ENCODE measurements at places on chromosomes 6 and 20.

- H3K4me3 ChIP-seq: no peak overlapping the region
- no peaks in the 10 kb centered on the region for H3K36me3 ChIP-seq
- H3K27me3 ChIP-seq: peaks cover 8% of the 10 kb centered on the region
These were observed 171.0 kb downstream of the ID4 start for GRCh38 chr6:20008131-20008530.

DNA sequence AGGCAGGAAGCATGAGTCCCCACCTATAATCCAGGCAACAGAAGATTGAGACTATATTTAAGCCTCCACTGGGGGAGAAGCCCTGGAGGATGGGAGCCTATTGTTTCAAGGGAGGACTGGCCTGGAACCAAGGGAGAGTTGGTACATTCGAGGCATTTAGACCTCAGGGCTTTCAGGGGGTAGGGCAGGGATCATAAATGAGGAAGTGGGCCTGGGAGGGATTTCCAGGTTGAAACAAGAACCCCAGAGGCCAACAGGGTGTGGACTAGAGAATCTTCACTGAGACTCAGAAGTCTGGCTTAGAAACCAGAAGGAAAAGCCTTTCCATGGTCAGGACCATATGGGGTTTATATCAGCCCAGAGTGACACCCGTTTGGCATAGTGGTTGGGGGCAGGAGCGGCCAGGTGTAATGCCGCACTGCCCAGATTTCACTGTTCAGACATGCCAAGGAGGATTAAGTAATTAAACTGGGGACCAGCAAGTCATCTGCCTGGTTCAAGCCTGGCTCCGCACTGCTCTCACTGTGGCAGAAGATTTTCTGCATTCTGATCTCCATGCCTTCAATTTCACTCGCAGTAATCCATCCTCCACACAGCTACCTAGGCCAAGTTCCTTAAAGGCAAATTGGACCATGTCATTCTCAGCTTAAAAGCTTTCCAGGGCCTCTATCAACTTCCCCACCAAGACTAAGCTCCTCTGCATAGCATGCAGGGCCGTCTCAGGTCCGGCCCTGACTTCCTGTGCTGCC, 17.8 kb downstream of the LRFN2 start:
- DNase-seq: no peak
- H3K4me1 ChIP-seq: no peaks in the 10 kb centered on the region
- no peaks in the 10 kb centered on the region for H3K36me3 ChIP-seq
- H3K27ac ChIP-seq: no peak overlapping the region

- H3K4me1 ChIP-seq: peaks cover 10% of the 10 kb centered on the region
- H3K27me3 ChIP-seq: peaks cover 11% of the 10 kb centered on the region
- no peak for DNase-seq
- no peak overlapping the region for H3K4me3 ChIP-seq
These were observed 6.7 kb downstream of the SNAI1 start for GRCh38 chr20:49989234-49990065.

DNA sequence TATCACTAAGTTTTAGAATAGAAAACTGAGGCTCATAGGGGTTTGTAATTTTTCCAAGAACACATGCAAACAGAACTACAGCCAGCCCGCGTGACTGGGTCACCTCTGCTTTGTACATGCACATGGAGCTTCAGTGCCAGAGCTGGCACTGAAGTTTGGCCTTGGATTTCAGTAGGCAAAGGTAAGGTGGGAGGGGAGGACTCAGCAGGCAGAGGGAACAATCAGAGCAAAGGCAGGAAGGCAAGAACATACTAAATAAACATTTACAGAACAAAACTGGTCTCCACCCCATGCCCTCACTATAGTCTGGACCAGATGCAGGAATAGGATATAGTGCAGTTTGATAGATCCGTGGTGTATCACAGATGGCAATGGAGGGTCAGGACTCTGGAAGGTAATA, 13.6 kb upstream of the ABRACL start:
- no peak overlapping the region for H3K4me3 ChIP-seq
- no peaks in the 10 kb centered on the region for H3K36me3 ChIP-seq
- no peak overlapping the region for H3K27ac ChIP-seq
- peaks cover 3% of the 10 kb centered on the region for H3K4me1 ChIP-seq
- no peak for DNase-seq

DNA sequence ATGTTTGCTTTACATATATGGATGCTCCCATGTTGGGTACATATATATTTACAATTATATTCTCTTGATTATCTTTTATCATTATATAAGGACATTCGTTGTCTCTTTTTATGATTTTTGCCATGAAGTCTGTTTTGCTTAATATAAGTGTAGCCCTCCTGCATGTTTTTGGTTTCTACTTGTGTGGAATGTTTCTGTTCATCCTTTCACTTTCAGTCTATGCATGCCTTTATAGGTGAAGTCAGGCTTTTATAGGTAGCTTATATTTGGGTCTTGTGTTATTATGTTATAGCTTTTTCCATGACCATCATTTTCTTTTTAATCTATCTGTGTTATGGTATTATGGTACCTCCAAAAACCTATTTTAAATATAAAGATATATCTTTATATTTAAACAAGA, 612.5 kb upstream of the HS3ST5 start:
- no peaks in the 10 kb centered on the region for H3K4me1 ChIP-seq
- DNase-seq: no peak
- no peaks in the 10 kb centered on the region for H3K36me3 ChIP-seq
- H3K27ac ChIP-seq: no peak overlapping the region
- H3K27me3 ChIP-seq: no peaks in the 10 kb centered on the region

- peak overlapping the region; percentile 67 for H3K27ac ChIP-seq
- DNase-seq: peak; percentile 51
- H3K27me3 ChIP-seq: no peaks in the 10 kb centered on the region
These were observed 13.5 kb upstream of the RAB5IF start for GRCh38 chr20:36591854-36592641.

GRCh38 chr20:59385480-59385879, 85.1 kb downstream of the EDN3 start:
- H3K4me3 ChIP-seq: no peak overlapping the region
- no peaks in the 10 kb centered on the region for H3K27me3 ChIP-seq

- H3K36me3 ChIP-seq: no peaks in the 10 kb centered on the region
- peak; percentile 82 for DNase-seq
- no peaks in the 10 kb centered on the region for H3K4me1 ChIP-seq
- no peak overlapping the region for H3K4me3 ChIP-seq
- no peak overlapping the region for H3K27ac ChIP-seq
These were observed 18.4 kb upstream of the MMP24 start for GRCh38 chr20:35207950-35208611.

DNA sequence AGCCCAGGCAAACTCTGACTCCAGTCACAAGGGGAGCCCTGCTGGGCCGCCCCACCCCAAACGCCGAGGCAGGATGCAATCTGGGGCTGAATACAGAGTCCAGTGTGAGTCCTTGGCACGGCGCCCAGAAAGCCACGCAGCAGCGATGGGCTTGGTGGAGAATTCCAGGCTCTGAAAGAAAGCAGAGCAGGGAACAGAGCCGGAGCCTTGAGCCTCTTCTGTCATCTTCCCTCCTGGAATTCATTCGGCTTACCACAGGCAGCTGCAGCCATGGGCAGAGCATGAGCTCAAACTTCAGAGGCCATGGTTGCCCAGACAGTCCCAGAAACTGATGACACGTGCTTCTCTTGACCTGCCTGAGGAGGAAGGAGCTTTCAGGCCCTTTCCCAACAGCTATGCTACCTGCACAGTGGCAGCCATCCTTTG, 441.1 kb upstream of the JARID2 start:
- H3K4me1 ChIP-seq: peaks cover 6% of the 10 kb centered on the region
- H3K27me3 ChIP-seq: peaks cover under 1% of the 10 kb centered on the region
- DNase-seq: no peak
- no peak overlapping the region for H3K4me3 ChIP-seq

- no peak overlapping the region for H3K27ac ChIP-seq
- H3K4me3 ChIP-seq: no peak overlapping the region
- peaks cover 34% of the 10 kb centered on the region for H3K27me3 ChIP-seq
- H3K36me3 ChIP-seq: no peaks in the 10 kb centered on the region
These were observed 9.6 kb upstream of the KCNQ2 start for GRCh38 chr20:63482021-63482587.

GRCh38 chr6:167786853-167787675, 39.6 kb upstream of the AFDN start:
- no peaks in the 10 kb centered on the region for H3K36me3 ChIP-seq
- no peak for DNase-seq
- peaks cover 13% of the 10 kb centered on the region for H3K27me3 ChIP-seq
- H3K4me3 ChIP-seq: no peak overlapping the region
- no peaks in the 10 kb centered on the region for H3K4me1 ChIP-seq
- H3K27ac ChIP-seq: no peak overlapping the region

DNA sequence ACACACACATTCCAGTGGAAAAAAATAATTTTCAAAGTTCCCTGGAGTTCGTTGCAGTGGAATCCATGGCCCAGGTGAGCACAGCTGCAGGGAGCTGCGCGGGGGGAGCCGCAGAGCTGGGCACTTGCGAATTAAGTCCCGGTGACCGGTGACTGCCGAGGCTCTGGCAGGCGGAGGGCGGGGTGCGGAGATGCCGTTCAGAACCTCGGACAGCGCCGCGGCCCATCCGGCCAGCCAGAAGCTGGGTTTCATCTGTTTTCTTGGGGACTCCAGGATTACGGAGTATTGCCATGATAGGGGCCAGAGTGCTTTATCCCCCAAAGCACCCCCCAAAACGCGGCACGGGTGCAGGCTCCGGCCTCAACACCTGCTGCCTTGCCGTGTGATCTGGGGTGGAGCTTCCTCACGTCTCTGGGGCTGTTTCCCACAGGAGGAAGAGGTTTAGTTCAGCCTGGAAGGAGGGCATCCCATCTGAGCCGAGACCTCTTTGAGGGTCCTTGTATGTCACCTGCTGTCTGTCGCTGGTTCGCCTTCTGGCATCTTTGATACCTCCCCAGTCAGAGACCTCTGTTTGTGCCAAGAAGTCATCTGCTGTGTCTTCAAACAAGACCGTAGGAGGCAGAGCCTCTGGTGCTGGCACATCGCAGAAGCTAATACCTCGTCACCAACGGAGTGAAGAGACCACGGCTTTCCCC, 99.4 kb downstream of the YTHDF1 start:
- H3K27me3 ChIP-seq: peaks cover 32% of the 10 kb centered on the region
- H3K4me3 ChIP-seq: no peak overlapping the region
- no peak overlapping the region for H3K27ac ChIP-seq
- no peaks in the 10 kb centered on the region for H3K4me1 ChIP-seq
- DNase-seq: peak; percentile 29
- H3K36me3 ChIP-seq: no peaks in the 10 kb centered on the region

GRCh38 chr20:38620441-38620840, 18.8 kb downstream of the ARHGAP40 start:
- DNase-seq: no peak
- no peak overlapping the region for H3K27ac ChIP-seq
- peaks cover 28% of the 10 kb centered on the region for H3K27me3 ChIP-seq
- no peaks in the 10 kb centered on the region for H3K4me1 ChIP-seq
- no peaks in the 10 kb centered on the region for H3K36me3 ChIP-seq
- no peak overlapping the region for H3K4me3 ChIP-seq

- no peaks in the 10 kb centered on the region for H3K4me1 ChIP-seq
- H3K27me3 ChIP-seq: peaks cover 16% of the 10 kb centered on the region
- no peak for DNase-seq
- H3K27ac ChIP-seq: no peak overlapping the region
These were observed 33.8 kb upstream of the SULF2 start for GRCh38 chr20:47818996-47819609.

GRCh38 chr6:105550955-105551620, 148.2 kb upstream of the PREP start:
- H3K4me1 ChIP-seq: no peaks in the 10 kb centered on the region
- H3K27ac ChIP-seq: no peak overlapping the region

DNA sequence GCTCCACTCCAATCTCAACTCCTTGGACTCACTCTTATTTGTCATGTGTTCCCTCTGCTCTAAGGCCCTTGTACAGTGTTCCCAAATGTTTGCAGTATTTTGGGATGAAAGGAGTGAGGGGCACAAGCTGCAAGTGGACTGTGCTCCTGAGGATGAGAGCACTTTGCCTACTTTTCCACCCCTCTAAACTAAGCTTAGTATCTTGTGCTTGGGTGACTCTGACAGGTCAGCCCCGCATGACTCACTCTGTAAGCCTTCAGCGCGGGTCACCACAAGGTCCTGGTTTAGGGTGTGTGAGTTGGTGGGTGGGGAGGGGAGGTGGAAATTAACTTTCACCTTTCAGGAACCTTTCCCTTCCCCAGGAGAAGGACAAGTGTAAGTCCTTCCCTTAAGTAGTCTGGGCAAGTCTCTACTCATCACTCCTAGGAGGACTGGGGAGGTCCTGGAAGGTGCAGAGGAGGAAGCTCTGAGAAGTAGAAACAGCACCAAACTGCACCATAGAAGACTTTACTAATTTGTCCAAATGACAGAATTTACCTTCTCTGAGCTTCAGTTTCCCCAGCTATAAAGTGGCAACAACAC, 68.8 kb upstream of the EPB41L1 start:
- peak; percentile 13 for DNase-seq
- H3K27me3 ChIP-seq: peaks cover 25% of the 10 kb centered on the region
- no peak overlapping the region for H3K4me3 ChIP-seq
- no peaks in the 10 kb centered on the region for H3K36me3 ChIP-seq

- H3K27ac ChIP-seq: no peak overlapping the region
- DNase-seq: no peak
- no peaks in the 10 kb centered on the region for H3K4me1 ChIP-seq
- no peak overlapping the region for H3K4me3 ChIP-seq
These were observed 38.0 kb upstream of the NR2E1 start for GRCh38 chr6:108127826-108128225.

- H3K27ac ChIP-seq: no peak overlapping the region
- no peaks in the 10 kb centered on the region for H3K27me3 ChIP-seq
- H3K4me3 ChIP-seq: no peak overlapping the region
- H3K4me1 ChIP-seq: peaks cover 53% of the 10 kb centered on the region
These were observed 29.0 kb upstream of the MPC1 start for GRCh38 chr6:166411721-166412151.

DNA sequence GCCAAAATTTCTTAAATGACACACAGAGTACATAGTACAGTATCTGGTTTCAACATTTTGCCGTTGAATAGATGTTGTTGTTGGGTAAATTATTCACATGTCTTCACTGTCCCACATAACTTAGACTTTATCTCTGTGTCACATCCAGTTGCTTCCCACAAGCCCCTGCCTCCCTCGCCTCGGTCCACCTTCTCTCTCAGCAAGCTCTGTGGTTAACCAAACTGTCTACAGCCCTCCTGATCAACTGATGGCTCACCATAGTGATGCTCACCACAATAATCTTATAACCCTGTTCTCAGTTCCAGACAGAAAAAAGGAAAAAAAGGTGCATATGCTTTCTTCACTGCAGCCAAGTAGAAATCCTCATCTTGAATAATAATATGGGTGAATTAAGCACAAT, 23.0 kb downstream of the IL17F start:
- H3K27me3 ChIP-seq: peaks cover 55% of the 10 kb centered on the region
- peaks cover 14% of the 10 kb centered on the region for H3K4me1 ChIP-seq
- H3K36me3 ChIP-seq: no peaks in the 10 kb centered on the region
- H3K4me3 ChIP-seq: no peak overlapping the region
- H3K27ac ChIP-seq: peak overlapping the region; percentile 2

GRCh38 chr6:84042603-84043002, 9.0 kb downstream of the MRAP2 start:
- no peak overlapping the region for H3K4me3 ChIP-seq
- no peak overlapping the region for H3K27ac ChIP-seq
- no peak for DNase-seq
- H3K27me3 ChIP-seq: peaks cover 11% of the 10 kb centered on the region
- H3K4me1 ChIP-seq: no peaks in the 10 kb centered on the region

- no peak overlapping the region for H3K27ac ChIP-seq
- no peaks in the 10 kb centered on the region for H3K27me3 ChIP-seq
- no peaks in the 10 kb centered on the region for H3K4me1 ChIP-seq
- DNase-seq: no peak
- H3K4me3 ChIP-seq: no peak overlapping the region
These were observed 72.4 kb downstream of the GRIK2 start for GRCh38 chr6:101465863-101466262.
